ENCODE measurements at places on chromosomes 3 and 15. TPM values are rescaled to one million over a fixed set of nuclear protein-coding genes. Genes with fewer than 3 reads are reported as not detected.

The RHCG gene
- polyA plus RNA-seq: 2.0 TPM

The STRIT1 gene
- polyA plus RNA-seq: 0.81 TPM

The ALG1L2 gene
- polyA plus RNA-seq: 1.3 TPM

The MITF gene
- 48.6 TPM for polyA plus RNA-seq

The UBP1 gene
- polyA plus RNA-seq: 107 TPM

The GOLGA6L9 gene
- 11.3 TPM for polyA plus RNA-seq

The ZBTB47 gene
- 18.4 TPM for polyA plus RNA-seq

The GTF2E1 gene
- 15.4 TPM for polyA plus RNA-seq

The ZBBX gene
- polyA plus RNA-seq: 3.8 TPM

The PLA2G4D gene
- 0.03 TPM for polyA plus RNA-seq

The DAZL gene
- not detected for polyA plus RNA-seq

The CHST14 gene
- 33.0 TPM for polyA plus RNA-seq

The GPR62 gene
- 0.40 TPM for polyA plus RNA-seq

The PRRT3 gene
- polyA plus RNA-seq: 4.2 TPM

The C3orf18 gene
- polyA plus RNA-seq: 19.6 TPM

The CADM2 gene
- polyA plus RNA-seq: 0.70 TPM

The IL16 gene
- polyA plus RNA-seq: 5.2 TPM

The PIF1 gene
- polyA plus RNA-seq: 17.4 TPM

The BNC1 gene
- polyA plus RNA-seq: 0.13 TPM

The ARHGEF3 gene
- polyA plus RNA-seq: 77.9 TPM

The GPR171 gene
- polyA plus RNA-seq: 0.22 TPM

The C3orf70 gene
- polyA plus RNA-seq: 6.8 TPM

The MORC1 gene
- polyA plus RNA-seq: 0.57 TPM

The FEZF2 gene
- not detected for polyA plus RNA-seq

The CPLX3 gene
- not detected for polyA plus RNA-seq

The CFAP100 gene
- polyA plus RNA-seq: 3.3 TPM

The FRMD4B gene
- polyA plus RNA-seq: 45.6 TPM

The GPR176 gene
- polyA plus RNA-seq: 17.1 TPM

The RCCD1 gene
- 13.8 TPM for polyA plus RNA-seq

The DCUN1D1 gene
- 50.2 TPM for polyA plus RNA-seq

The EPHA6 gene
- 0.73 TPM for polyA plus RNA-seq

The GABRR3 gene
- 0.03 TPM for polyA plus RNA-seq

Data from renal cortex interstitium (tissue), 15 donors.